ENCODE measurements at places on chromosomes 13 and 19.

DNA sequence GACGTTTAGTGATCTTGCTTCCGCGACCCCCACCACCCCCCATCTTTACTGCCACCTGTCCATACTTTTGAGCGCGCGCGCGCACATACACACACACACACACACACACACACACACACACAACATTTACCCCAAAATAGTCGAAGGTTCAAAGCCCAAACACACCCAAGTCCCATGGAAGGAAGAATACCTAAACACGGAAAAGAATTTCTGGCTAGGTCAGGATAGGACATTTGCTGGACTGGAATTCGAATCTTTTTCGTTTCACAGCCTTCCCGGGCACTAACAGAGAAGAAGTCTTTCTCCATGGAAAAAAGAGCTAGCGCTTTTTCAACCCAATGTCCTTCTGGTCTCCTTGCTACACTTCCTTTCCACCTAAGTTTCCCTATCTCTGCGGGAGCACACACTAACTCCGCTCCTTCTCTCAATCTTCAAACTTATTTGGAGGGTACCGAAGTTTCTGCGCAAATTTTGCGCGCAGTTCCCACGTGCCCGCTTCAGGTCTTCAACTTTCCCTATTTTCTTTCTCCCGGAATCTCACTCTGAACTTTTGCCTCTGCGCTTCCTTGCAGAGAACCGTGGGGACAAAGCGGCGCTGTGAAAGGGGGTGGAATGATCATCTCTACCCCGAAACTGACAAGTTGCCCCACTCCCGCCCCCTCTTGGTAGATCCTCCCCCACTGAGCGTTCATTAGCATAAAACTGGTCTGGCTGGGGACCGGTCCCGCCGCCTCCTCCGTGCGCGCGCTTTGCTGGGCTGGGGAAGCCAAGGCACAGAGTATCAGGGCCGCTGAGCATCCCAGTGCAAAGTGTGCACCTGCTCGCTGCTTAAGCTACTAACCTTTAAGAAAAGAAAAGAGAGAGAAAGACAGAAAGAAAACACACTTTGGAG is 2.7 kb downstream of the DACH1 start:
- peak; percentile 24 for DNase-seq

DNA sequence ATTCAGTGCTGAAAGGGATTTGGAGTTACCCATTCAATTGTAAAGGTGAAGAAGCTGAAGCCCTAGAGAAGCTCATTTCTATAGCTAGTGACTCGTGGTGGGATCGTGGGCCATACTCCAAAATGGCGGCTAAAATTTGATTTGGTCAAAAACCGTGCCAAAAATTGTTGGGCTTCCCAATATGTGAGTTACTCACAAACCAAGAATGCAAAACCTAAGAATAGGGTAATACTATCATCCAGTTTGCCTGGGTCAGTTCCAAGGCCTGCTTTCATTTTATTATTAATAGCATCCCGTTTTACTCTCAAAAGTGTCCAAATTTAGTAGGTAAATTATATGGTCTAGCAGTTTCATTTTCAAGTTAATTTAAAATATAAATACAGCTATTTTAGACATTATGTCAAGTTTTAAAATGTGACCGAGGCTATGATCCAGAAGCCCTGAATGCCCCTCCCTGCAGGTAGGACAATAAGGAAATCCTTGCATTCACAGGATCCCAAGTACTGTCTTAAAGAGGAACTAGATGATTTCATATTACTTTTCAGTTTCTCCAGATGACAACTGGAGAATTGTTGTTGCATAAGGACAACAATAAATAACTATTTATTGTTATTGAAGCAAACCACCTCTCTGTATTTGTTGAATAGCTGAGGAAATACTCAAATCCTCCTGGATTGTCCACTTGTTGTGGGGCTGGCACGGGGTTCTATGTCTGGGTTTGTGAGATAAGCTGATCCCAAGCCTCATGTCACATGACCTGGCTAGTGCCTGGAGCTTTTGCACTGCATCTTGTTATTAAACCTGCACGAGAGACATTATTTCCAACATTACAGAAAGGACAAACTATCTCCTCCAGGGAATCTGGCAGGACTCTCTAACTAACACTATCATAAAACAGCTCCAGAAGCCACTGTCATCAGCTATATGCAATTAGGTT is 11.6 kb upstream of the RAP2A start:
- no peak for DNase-seq

DNA sequence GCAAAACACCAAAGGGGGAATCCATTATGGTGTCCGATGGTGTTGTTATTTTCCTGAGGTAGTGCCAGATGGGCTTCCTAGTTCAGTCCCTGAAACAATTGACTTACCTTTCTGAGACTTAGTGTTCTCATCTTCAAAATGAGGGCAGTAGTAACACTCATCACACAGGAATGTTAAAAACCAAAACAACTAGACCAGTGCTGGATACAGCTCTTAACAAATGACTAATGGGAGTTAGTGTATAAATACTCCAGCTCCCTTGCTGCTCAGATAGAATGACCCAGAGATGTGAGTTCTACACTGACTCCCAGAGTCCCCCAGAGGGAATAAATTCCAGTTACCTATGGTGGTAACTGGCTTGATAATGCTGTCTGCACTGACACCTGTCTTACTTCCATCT is 49.9 kb downstream of the MBD3L2B start:
- DNase-seq, result no peak

- no peak for DNase-seq
These were observed 14.0 kb upstream of the NAA16 start for GRCh38 chr13:41296879-41297646.

DNA sequence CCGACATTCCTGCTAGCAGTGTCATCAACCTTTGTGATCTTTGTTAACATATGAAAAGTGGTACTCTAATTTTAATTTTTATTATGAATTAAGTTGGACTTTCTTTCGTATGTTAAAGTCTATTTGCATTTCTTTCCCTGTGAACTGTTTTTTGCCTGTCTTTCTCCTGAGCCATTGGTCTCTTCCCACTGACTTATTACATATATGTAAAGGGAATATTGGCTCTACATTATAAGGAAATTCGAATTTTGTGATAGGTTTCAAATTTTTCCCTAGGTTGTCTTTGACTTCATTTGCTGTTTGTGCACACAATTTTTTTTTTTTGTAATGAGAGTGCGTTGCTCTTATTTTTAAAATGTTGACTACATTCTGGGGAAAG is 442 bp upstream of the CDC16 start:
- DNase-seq, result no peak

GRCh38 chr13:27383104-27383921 is 41.1 kb upstream of the GTF3A start:
- no peak for DNase-seq

GRCh38 chr13:73168953-73169401 is 110.2 kb downstream of the KLF5 start:
- DNase-seq, result no peak

GRCh38 chr13:112629161-112629560 is 41.2 kb upstream of the TUBGCP3 start:
- no peak for DNase-seq

DNA sequence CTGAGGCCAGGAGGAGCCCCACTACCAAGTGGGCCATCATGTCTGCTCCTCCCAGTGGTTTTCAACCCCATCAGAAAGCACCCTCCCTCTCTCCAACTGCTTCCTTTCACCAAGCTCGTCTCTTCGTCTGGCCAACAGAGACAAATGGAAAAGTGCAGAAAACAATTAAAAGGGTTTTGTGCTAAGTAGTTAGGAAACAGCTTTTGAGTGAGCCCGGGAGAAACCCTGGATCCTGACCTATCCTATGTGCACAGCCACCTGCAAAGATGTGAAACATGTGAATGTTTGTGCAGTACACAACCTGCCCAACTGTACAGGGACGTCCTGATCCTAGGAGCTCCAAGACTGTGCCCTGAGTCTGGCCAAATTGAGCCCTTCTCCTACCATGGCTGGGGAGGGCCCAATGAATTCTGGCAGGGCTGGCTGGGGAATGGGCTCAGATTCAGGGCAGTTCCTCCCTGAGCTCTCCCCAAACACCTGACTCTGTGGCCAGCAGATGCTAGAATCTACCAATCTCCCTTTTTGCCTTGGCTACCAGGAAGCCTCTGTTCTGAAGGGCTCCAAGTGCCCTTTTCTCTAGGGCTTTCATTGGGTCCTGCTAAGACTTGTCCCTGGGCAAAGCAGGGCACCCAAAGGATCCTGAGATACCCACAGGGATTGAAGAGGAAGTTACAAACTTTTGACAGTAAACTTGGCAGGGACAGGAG is 7.9 kb downstream of the TLE5 start:
- no peak for DNase-seq

DNA sequence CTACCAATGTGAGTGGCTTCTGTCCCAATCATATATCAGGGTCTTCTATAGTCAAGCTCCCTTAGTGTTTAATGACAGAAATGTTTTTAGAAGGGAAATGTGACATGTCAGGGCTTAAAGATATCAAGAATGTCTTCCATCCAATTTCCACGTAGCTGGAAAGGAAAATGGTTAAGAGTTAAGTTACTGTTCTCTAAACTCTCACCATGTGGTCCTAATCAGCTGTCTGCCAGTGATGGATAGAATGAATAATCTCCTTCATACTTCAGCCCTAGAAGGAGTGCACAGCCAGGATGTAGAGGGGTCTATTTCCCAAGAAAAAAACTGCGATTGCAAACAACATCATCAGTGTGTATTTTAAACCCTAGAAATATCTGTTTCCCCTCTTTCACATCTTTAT is 36.3 kb downstream of the FLT1 start:
- no peak for DNase-seq

DNA sequence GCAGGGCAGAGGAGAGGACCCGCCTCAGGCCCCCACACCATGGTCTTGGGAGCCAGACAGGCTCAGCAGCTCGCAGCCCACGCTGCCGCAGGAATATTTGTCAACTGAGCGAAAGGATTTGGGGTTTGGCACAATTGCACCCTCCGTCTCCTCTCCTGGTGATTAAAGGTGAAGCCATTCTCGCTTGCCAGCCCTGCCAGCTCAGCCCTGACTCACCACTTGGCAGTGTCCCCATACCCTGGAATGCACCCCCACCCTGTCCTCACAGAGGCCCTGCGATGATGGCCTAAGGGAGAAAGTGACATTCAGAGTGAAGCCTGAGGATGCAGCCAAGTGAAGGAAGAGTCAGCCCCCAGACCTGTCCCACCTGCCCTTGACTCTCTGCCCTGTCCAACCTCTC is 18.8 kb downstream of the CYTH2 start:
- no peak for DNase-seq

DNA sequence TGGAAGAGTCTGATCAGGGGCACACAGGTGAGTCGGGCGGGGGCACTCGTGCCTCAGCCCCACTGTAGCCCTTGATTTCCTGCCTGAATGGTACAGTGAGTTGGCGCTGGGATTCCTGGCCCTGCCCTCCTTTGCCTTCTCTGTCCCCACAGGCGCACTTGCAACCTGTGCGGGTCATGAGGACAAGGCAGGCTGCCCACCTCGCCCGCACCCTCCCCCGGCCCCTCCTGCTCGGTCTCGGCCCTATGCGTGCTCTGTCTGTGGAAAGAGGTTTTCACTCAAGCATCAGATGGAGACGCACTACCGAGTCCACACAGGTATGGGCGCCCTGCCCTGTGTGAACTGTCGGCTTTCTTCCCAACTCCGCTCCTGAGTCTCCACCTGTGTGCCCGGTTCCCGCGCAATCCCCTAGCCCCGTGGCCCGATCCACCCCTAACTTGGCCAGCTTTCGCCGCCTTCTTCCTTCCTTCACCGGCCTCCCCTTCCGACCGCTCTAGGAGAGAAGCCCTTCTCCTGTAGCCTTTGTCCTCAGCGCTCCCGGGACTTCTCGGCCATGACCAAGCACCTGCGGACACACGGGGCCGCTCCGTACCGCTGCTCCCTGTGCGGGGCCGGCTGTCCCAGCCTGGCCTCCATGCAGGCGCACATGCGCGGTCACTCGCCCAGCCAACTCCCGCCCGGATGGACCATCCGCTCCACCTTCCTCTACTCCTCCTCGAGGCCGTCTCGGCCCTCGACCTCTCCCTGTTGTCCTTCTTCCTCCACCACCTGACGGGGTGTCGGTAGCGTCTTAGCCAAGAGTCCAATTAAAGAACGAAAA is 1.6 kb upstream of the KMT2B start:
- DNase-seq, result no peak

GRCh38 chr13:23081220-23081619 is 99.6 kb upstream of the SGCG start:
- no peak for DNase-seq

DNA sequence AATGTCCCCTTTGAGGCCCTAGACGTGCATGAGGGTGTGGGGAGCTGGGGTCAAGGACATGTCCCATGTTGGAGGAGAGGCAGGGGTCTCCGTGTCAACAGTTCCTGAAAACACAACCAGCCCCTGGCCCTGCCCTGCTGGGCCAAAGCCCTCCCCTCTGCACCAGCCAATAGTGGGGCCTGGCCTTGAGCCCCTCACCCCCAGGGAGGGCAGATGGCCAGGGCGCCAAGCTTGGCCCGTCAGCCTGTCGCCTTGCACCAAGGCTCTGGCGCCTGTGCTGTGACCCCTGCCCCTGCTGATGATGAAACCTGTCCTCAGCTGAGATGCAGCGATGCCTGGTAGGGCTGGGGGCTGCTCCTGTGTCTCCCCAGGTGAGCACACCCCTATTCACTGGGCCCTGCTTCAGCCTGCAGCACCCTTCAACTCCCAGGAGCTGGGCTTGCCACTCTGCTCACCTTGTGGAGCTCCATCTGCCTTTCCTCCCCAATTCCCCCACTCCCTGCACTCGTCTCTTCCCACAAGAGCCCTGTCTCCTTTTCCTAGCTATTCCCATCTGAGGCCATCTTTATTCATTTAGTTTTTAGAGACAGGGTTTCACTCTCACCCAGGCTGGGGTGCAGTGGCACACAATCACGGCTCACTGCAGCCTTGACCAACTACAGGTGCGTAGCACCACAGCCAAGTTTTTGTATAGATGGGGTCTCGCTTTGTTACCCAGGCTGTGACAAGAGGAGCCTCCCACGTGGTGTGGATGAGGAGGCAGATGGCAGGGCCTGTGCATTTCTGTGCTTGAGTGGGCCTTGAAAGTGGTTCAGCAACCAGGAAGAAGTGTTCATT is 2.1 kb upstream of the HAMP start:
- no peak for DNase-seq

DNA sequence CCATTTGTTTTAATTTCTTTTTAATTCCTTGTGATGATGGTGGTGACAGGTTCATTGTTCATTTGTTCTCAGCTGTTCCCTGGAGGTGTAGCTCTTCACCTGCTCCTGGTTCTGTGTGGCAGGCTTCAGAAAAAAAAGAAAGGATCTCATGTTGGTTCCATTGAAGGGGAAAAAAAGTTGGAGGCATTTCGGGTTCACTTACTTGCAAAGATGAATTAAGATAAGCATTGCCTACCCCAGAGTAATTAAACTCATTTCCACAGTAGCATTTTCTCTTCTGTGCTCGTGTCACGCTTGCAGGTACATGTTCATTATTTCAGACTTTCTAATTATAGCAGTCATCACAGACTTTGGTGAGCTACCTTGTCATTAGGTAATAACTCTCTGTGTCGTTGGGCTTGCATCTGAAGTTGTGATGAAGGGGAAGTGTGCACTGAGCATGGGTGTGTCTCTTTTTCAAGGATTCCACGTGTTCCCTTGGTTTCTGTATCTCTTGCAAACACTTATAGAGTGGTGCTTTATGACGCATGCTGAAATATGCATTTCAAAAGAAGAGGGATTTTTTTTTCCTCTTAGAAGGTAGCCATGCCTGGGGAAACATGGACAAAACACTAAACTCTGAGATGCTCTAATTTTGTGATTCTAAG is 69.1 kb downstream of the MTUS2 start:
- no peak for DNase-seq

GRCh38 chr19:17504030-17504429 is 7.4 kb upstream of the PGLS start:
- no peak for DNase-seq

GRCh38 chr13:33274264-33274663 is 11.3 kb downstream of the STARD13 start:
- no peak for DNase-seq

- no peak for DNase-seq
These were observed 211.9 kb downstream of the FGF9 start for GRCh38 chr13:21882766-21883165.
